NCI-H2081 treated with DMSO at 0.1 percent for 48 hours (cell line): ENCODE measurements at places on chromosomes 16 and 17.

DNA sequence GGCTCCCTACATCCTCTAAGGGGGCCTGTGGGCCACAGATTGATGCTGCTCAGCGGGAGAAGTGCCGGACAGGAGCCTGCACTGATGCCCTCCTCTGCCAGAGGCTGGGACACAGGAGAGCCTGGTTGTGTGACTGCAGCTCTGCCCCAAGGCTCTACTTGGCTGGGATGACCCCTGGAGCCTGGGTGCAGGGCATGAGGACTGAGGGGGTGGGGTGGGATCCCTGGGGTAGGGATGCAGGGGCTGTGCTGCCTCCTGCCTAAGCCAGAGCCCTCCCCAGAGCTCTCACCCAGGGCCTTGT is 577 bp downstream of the EVPLL start:
- no peak for DNase-seq

GRCh38 chr17:69945698-69946185 is 129.3 kb upstream of the KCNJ16 start:
- DNase-seq: no peak

- DNase-seq: no peak
Measured at GRCh38 chr16:59090541-59090940, 356.4 kb upstream of the GOT2 start.

GRCh38 chr16:76381096-76381495 is 103.9 kb downstream of the CNTNAP4 start:
- no peak for DNase-seq

DNA sequence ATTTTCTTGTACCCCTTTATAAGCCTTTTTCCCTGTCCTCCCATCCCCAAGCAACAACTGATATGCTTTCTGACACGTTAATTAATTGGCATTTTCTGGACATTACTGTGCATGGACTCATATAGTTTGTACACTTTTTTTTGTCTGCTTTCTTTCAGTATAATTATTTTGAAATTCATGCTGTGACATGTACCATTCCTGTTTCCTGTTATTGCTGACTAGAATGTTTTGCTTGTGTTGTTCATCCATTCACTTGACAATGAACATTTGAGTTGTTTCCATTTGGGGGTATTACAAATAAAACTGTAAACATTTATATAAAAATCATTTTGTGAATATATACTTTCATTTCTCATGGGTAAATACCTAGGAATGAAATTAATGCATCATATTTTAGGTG is 50.6 kb downstream of the RBBP6 start:
- no peak for DNase-seq

- no peak for DNase-seq
Measured at GRCh38 chr17:45108595-45109521, 23.5 kb downstream of the PLCD3 start.

DNA sequence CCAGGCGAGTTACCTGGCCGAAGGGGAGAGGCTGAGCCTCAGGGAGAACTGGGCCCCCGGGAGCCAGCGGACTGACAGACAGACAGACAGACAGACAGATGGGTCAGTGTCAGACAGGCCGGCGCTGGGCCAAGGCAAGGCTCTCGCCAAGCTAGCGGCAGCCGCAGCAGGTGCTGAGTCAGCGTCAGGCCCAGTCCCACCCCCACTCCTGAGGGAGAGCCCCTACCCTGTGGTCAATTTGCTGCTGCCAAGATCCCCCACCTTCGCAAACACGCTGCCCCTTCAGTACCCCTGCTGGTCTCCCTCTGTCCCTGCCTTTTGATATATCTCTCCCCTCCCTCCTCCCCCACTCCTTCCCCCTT is 1.5 kb downstream of the FGF11 start:
- no peak for DNase-seq

DNA sequence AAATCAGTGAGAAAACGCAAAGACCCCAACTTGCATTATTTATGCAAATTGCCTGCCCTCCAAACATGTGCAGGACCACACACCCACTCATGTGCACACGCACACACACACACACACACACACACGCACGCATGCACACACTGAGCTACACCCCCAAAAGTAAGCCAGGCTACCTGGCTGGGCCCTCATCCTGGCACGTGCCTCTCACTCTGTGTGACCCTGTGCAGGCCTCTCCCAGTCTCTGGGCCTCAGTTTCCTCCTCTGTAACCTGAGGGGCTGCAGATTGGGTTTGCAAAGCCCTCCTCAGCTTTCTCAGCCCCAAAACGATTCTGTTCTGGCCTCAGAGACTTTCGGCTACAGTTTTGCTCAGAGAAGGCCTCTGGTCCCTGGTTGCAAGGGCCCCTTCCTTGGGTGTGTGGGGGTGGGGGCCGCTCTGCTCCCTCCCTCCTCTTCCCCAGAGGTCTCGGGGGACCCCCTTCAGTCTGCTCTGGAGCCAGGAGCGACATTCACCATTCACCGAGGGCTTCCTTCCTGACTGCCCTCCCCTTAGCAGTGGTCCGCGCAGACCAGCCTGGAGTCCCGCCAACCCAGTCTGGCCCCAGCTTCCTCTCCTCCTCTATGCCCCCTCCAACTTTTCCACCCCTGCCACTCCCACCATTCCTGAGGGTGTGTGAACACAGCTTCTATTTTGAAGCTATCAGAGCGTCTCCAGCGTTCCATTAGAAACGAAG is 5.4 kb upstream of the PIK3R6 start:
- DNase-seq: no peak

GRCh38 chr17:7211491-7212273 is 8.0 kb downstream of the DLG4 start:
- no peak for DNase-seq

DNA sequence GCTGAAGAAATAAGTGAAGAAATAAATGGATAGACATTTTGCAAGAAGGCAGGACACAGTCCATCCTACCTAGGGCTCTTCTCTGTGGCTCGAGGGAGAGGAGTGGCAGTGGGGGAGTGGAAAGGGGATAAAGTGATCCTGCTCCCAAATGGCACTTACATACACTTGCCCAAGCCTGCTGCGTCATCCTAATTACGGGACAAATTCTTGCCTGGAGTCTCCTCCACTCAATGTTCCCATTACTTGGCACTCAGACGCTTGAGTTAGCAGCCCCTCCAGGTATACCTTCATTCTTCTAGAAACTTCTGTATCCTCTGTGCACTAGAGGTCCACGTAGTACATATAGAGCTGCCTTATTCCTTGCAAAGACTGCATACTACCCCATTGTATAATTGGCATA is 15.7 kb upstream of the MAP3K14 start:
- DNase-seq: no peak

DNA sequence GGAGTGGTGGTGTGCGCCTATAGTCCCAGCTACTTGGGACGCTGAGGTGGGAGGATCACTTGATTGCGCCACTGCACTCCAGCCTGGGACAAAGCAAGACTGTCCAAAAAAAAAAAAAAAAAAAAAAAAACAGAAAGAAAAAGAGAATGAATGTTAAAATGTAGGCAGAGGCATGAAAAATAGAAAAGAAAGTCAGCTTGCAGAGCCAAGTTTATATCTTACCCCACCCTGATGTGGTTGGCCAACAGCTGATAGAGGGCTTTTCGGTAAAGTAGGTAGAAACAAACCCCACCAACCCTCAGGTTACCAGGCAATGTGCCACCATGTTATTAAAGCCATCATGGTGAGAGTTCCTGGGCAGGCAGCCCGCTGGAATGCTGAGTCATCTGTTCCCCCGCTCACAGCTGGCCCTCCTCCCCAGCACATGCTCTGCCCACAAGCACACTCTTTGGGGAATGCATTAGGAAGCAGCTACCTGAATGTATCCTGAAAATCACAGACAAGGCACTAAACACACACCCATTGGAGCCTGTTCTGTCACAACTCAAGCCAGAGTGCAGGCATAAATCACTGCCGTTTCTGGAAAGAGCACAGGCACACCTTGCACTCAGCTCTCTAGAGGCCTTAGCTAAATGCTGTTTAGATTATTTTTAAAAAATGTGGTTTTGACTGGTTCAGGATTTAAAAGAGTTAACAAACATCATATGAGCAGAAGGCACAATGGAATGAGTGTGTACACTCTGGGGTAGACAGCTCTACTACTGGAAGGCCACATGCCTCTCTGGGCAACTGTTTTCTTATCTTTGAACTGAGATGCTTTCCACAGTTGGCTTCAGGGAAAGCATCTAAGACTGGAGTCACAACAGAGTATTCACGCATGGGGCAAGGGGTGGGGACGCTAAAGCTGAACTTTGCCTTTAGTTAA is 128.5 kb downstream of the PARN start:
- peak; percentile 69 for DNase-seq

DNA sequence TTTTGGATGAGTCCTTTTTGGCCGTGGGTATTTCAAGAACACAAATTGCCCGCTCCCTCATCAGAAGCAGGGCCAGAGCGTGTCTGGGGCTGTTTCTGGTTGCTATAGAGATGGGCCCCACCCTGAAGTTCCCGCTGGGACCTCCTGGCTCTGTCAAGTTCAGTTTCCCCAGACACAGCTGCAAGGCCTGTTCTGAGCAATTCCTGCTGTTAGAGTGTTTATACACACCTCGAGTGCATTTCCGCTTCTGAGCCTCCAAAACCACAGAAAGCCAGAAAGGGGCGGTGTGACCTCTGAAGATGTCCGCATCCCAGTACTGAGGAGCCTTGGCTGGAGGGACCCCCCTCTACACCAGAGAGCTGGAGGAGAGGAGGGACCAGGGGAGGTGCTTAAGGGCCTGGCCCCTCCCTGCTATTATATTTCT is 9.3 kb upstream of the WBP2 start:
- DNase-seq: no peak

GRCh38 chr16:67480833-67481560 is at the start of gene ATP6V0D1:
Gene ATP6V0D1 (minus strand): TSS chr16:67481157. CDS start chr16:67481086, 71 bp downstream.
- DNase-seq: peak; percentile 77

DNA sequence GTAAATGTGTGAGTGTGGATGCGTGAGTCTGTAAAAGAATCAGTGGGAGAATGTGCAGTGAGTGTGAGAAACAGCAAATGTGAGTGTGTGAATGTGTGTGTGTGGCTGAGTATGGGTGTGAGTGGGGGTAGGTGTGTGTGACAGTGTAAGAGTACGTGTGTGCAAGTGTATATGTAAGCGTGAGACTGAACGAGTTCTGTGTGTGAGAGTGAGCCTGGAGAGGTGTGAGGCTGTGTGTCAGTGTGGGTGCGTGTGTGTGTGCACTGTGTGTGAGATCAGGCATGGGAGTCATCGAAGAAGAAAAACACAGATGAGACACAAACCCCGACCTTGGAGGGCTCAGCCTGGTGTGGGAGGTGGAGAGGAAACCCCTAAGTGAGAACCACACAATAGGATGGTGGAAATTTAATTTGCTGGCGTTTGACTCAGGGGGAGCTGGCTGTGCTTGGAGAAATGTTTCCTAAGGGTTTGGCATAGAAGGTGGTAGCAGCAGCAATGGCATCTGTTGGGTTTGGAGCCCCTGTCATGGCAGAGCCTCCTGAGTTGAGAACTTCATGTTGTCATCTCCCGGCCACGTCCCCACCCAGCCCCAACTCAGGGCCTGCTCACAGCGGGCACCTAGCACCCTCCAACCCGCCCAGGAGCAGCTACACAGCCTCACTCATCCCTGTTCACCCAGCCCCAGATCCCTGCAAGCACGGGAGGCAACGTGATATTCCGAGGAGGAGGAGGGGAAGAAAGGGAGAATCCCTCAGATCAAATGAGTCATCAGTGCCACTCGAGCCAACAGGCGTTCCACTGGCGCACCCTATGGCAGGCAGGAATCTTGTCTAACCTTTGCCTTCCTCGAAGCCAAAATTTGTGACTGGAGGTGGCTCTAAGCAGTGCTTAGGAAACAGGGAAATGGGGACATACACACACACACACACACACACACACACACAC is 14.3 kb upstream of the NUBP1 start:
- DNase-seq: no peak

DNA sequence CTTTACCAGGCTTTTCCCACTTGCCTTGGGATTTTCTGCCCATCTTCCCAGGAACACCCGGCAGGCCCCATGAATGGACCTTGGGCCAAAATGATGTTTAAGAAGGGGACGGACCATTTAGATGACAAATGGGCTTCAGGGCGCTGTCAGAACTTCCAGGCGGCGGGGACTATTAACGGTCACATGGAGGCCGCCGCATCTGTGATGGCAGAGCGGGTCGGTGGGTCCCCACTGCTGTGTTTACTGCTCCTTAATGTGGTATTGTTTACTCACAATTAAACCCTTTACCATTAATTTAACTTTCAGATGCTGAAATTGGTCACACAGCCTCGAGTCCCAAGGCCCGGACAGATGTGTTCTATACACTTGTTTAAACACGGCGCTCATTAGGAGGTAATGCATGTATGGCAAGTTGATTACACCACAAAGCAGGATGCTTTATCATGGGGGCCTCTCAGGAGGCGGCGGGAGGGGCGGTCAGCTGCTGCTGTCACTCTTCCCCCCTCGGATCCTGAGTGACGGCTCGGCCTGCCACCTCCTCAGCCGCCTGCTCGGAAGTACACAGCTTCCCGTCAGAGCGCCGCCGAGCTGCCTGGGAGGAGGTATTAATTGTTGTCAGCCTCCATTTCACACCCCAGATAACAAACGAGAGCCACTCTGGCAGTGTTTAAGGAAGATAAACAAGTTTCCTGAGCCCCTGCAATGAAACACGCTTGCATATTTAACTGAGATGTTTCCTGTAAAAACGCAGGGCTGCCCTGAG is 83.9 kb upstream of the IRX3 start:
- DNase-seq: no peak

DNA sequence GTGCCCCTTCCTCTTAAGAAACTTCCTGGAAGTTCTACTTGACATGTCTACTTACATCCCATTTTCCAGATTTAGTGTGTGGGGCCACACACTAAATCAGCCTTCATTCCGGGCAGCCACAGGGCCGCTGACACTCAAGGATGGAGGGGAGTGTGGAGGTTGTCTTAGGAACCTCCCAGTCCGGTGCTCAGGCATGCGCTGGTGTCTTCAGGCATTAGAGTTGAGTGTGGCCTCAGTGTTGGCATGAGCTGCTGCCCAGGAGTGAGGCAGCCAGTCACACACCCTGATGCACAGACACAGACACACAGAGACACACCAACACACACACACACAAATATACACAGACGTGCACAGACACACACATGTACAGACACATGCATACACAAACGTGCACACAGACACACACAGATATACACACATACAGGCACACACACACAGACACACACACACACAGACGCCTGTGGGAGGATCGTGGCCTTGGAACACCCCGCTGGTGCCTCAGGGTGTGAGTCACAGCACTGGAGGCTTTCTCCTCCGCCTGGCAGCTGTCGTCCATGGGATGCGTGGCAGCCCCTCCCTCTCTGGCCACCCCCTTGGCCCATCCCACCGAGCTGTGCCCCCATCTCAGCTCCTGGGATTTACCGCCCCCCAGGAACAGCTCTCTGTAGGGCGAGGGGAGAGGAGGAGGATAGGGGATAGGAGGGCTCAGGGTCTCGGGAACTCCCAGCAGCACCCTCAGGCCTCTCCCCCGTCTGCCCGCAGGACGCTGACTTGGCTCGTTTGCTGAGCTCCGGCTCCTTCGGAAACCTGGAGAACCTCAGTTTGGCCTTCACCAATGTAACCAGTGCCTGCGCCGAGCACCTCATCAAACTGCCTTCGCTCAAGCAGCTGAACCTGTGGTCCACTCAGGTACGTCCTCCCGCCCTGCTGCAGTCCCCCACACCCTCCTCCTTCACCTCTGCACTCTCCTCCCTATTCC is 75.6 kb upstream of the PLCG2 start:
- DNase-seq: no peak
